ENCODE measurements at places on chromosomes 4 and X.
A peak's percentile ranks its signal among the peaks of the same experiment; 100 is the strongest.

DNA sequence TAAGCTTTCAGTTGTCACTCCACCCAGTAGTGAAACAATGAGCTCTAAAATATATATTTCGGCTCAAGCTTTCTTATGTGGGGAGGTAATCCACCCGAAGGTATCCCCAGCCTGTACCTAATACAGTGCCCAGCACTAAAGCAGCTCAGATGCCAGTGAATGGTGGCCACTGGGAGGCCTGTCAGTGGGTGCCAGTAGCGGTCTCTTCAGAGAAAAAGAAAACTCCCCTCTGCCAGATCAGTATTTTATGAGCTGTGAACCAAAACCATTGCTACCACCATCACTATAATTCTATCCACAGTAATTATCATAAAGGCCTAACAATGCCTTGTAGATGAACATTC is 835 bp upstream of the NFKB1 start:
- no peak for DNase-seq

DNA sequence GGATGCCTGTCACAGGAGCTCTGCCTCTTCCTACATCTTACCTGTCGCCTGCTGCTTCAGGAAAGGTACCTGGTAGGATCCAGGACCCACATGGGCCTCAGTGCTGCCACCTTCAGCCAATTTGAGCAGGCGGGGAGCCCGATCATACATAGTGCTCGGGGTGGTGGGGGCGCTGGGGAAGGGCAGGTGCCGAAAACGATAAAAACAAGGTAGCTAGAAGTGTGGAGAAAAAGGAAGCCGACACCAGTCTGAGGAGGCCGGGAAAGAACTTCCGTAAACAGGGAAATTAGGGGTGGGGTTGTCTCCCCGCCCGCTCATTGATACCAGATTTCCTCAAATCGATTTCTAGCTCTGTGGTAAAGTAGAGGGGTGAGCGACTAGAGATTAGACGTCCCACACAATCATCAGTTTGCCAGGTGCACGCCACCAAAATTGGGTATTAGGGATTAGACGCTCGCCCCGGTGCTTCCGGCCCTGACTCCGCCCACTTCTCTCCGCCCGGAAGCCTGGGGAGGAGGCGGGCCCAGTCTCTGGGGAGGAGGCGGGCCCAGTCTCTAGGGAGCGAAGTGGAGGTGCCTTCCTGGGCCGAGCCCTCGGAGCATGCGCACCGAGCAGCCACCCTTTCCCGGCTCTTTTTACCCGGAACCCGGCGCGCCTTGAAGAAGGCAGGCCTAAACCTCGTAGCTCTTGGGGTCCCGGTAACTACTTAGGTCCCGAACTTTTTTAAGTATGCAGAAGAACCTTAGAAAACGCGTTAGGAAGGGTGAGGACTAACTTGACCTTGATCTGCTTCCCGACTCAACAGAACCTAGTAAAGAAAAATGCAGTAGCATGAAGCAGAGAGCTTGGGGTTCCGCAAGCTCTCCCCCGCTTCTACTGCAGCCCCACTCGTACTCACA is at the start of gene STPG2:
Gene STPG2 (minus strand): TSS at position 476 of the 899 bp plus-strand sequence.
- DNase-seq = no peak

- no peak for DNase-seq
Observed at GRCh38 chrX:101206471-101206870, 13.1 kb upstream of the DRP2 start.

- no peak for DNase-seq
Observed at GRCh38 chr4:42320822-42321388, 76.4 kb upstream of the SHISA3 start.

DNA sequence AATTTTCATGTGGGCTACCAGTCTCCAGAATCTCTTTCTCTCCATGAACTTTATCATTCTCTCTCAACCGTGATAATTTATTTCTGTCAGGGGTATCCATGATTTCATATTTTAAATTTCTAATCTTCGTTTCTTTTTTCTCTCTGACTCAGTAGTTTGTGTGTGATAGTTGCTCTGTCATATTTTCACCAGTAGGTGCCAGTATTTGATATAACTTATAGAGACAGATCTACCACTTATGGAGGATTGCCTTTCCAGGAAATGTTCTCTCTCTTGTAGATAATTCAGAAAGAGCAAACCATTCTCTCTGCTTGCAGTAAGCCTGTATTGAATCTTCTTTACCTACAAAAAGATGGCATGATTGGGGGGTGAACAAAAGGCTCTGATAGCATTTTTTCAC is 79.3 kb upstream of the DYNLT3 start:
- DNase-seq = peak; percentile 25

GRCh38 chrX:63784346-63784901 is 590 bp downstream of the ARHGEF9 start:
- DNase-seq = no peak

DNA sequence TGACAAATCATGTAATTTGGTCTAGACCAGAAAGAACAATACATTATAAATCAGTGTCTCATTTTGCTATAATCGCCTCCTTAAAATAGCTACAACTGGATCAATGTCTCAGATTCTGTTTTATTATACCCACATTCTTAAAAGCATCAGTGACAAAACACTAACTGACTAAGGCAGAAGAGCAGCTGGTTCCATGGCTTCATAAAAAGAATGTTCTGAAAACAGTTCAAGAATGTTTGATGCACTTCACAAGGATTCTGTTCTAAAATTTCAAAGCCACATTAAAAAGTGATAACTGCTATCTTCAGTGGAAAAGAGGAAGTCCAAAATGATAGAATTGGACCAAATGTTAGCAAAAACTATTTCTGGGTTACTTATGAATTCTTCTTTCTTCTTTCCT is 69.8 kb downstream of the COL25A1 start:
- DNase-seq = no peak

DNA sequence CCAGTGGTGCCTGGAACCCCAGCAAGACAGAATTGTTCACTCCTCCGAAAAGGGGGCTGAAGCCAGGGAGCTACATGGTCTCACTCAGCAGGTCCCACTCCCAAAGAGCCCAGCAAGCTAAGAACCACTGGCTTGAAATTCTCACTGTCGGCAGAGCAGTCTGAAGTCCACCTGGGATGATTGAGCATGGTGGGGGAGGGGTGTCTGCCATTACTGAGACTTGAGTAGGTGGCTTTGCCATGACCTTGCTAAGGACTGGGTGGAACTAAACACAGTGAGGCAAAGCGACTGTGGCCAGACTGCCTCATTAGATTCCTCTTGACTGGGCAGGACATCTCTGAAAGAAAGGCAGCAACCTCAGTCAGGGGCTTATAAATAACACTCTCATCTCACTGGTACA is 122.6 kb upstream of the ZC4H2 start:
- DNase-seq = no peak

- DNase-seq = no peak
Observed at GRCh38 chrX:7654316-7654715, 188.7 kb upstream of the VCX start.

GRCh38 chrX:118862091-118862490 is 38.5 kb downstream of the ZCCHC12 start:
- no peak for DNase-seq

- no peak for DNase-seq
Observed at GRCh38 chr4:53147197-53147596, 218.7 kb downstream of the SCFD2 start.

GRCh38 chr4:75995727-75996126 is 5.0 kb upstream of the SDAD1 start:
- DNase-seq = no peak

GRCh38 chr4:107647591-107647990 is 72.4 kb downstream of the PAPSS1 start:
- no peak for DNase-seq

- peak; percentile 75 for DNase-seq
Observed at GRCh38 chrX:30283456-30284200, 25.6 kb downstream of the NR0B1 start.

DNA sequence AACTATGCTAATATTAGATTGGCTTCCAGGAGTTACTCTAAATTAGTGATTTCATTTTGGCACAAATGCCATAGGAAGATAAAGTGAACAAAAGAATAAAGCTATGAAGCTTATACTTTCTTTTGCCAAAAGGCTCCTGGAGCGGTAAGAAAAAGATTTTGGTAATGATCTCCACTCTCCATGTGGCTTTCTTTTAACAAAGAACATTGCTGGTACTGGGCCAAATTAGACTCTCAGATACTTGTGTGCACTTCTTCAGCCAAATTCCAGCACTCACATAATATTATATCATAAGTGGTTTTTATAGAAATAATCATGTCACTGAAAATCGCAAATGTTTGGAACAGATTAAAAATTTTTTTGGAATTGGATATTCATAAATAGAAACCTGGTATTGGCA is 142.4 kb upstream of the FGF13 start:
- DNase-seq = no peak

GRCh38 chr4:144189121-144189520 is 48.6 kb upstream of the GYPA start:
- DNase-seq = no peak

DNA sequence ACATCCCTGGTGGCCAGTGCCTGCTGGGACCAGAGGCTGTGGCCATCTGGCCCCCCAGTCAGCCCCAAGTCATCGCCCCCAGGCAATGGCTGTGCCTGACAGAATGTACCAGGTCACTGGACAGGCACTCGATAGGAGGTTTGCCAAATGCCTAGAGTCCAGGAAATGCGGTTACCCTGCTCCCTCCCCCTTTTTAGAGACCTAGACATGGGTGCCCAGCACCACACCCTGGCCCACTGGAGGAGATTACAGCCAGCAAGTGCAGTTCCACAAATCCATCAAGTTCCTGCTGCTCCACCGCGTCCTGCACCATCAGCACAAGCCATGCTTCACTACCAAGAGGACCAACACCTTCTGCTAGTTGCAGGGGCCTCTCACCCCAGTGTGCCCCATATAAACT is 16.2 kb upstream of the ZFX start:
- DNase-seq = no peak

- DNase-seq = no peak
Observed at GRCh38 chr4:138967313-138967712, 48.3 kb upstream of the NOCT start.

DNA sequence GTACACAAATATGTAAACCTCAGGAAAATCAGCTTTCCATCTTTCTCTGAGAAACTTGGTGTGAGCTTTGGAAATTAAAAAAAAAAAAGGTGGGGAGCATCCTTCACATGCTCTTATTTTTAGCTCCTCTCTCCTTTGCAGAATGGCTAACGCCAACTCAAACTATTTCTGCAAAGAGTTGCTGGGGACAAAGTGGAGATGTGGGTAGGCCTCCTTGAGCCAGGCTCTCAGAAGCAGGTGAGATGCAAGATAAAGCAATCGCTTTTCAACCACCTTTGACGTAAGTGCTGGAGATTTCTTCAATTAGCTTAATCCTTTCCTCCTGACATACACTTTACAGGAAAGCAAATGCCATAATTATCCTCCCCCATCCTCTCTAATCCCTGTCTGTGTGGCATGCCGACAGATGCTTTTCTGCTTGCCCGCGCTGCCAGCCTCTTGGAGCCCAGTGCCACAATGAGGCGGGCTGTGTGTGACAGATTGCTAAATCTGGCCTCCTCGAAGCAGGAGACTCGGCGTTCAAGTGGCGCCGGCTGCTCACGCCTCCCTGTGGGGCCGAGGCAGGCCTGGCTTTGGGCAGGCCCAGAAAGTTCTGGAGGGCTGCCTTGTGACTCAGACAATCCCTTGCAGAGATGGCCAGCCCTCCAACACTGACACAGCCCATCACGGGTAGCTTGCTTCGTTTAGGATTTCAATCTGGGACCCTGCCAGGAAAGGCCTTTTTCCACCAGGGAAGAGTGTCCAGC is 64.9 kb upstream of the SOD3 start:
- DNase-seq = no peak

DNA sequence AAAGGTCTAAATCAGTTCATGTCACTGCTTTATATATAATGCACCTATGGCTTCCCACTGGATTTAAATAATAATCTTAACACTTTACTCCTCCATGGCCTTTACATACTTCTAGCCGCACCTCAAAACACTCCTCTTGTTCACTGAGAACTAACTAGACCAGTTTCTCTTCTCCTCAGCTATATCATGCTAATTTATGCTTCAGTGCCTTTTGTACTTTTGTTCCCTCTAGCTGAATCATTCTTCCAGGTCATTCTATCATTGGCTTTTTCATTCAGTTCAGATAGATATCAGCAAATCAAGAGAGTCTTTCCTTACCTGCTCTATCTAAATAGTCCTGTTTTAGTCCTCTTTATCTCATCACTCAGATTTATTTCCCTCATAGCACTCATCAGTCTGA is 64.2 kb downstream of the TET2 start:
- DNase-seq = no peak

GRCh38 chrX:31269914-31270313 is 198.1 kb upstream of the FTHL17 start:
- no peak for DNase-seq

DNA sequence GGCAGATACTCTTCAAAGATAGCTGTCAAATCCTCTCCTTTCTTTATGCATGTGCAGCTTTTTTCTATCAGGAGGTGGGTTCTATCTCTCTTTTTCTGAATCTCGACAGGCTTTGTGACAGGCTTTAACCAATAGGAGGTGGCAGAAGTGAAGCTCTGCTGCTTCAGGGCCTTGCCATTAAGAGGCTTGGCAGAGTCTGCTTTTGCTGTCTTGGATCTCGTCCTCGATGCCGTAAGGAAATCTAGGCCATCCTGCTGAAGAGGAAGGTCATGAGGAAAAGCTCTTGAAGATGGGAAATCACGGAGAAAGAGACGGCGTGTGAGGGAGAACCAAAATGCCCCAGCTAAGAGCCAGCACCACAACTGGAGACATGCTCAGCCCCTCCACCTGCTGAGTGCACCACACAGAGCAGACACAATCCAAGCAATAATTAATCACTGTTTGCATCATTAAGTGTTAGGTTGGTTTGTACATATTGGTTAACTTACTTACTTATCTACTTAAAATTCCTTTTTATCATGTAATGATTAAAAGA is 92.2 kb downstream of the DDIT4L start:
- no peak for DNase-seq

DNA sequence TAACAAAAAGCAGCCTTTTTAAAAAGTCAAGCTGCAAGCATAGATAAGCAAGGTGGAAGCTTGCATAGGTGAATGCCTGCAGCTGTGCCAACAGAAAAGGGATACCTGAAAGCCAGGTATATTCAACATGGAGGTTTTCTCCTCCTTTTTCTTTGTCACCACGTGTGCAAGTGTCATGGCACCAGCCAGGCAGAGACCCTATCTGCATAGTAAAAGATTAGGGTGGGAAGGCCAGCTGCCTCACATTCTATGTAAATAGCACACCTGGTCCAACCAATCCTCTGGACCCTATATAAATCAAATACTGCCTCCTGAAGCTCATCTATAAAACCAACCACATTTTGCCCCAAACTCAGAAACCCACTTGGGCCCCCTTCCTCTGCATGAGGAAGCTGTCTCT is 28.0 kb upstream of the PLK4 start:
- no peak for DNase-seq

- DNase-seq = no peak
Observed at GRCh38 chr4:76690011-76690905, 207.7 kb downstream of the SOWAHB start.

DNA sequence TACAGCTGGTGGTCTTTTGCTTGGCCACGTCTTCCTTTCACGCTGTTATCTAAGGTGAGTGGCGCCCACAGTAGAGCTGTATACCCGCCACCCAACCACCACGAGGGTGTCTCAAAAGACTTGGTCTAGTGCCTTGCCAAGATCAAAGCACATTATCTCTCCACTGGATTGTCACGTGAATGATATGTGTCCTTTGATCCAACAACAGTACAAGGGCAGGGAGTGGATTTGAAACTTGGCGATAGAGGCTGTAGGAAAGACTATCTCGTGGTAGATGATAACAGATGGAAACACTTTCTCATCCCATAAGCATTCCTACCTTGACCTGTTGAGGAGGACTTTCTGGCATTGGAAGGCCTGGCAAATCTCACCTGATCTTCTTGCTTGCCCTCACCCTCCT is 37.7 kb upstream of the BCLAF3 start:
- no peak for DNase-seq
